Mesenteric fat pad (tissue), 1 donor: ENCODE measurements at places on chromosomes 3 and 15.
A peak's percentile ranks its signal among the peaks of the same experiment; 100 is the strongest.

DNA sequence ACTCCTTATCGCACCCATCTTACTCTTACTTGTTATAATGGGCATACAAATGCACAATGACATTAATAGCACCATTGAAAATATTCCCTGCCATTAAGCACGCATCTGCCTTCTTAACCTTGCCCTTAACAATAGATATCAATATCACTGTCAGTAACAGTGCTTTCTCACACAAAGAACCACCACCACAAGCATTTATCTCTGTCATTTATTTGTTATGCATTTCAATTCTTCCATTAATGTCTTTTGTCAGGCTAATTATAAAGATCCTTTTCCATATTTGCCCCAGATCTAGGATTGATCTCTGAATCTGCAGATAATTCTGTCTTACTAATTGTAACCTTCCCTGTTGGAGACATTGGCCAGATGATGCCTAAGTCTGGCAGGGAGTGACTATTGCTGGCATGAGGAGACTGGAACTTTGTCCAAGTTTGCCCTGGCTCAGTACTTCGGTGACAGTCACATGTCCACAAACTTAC lies 419.6 kb upstream of the TGFBR2 start:
- DNase-seq = no peak

GRCh38 chr3:39378088-39378487 lies 5.1 kb upstream of the SLC25A38 start:
- DNase-seq = no peak

DNA sequence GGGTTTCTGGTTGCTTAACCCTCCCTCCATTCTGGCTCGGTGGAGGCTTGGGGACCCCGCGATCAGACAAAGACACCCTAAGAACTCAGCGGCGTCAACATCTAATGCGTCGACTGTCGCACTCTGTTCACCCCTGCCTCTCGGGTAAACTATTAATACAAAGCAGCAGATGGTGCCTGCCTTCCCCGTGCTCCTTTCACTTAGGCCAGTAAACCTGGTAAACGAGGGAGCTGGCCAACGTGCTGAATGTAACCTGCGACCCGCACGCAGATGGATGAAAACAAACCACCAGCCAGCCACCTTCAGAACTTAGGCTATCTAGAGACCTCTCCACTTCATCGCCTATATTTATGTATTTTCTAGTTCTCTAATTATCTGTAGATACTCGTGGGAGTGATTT lies 848 bp upstream of the CADPS start:
- no peak for DNase-seq

GRCh38 chr3:197339841-197340520 lies 41.6 kb upstream of the DLG1 start:
- DNase-seq = peak; percentile 84

- DNase-seq = no peak
Observed at GRCh38 chr15:71228403-71228802, 113.1 kb downstream of the THSD4 start.
